Activated naive CD8-positive, alpha-beta T cell treated with anti-CD3 and anti-CD28 coated beads for 36 hours (primary cell): ENCODE measurements at places on chromosomes 12 and 14. TPM values are rescaled to one million over a fixed set of nuclear protein-coding genes. Genes with fewer than 3 reads are reported as not detected.
A peak's percentile ranks its signal among the peaks of the same experiment; 100 is the strongest.

DNA sequence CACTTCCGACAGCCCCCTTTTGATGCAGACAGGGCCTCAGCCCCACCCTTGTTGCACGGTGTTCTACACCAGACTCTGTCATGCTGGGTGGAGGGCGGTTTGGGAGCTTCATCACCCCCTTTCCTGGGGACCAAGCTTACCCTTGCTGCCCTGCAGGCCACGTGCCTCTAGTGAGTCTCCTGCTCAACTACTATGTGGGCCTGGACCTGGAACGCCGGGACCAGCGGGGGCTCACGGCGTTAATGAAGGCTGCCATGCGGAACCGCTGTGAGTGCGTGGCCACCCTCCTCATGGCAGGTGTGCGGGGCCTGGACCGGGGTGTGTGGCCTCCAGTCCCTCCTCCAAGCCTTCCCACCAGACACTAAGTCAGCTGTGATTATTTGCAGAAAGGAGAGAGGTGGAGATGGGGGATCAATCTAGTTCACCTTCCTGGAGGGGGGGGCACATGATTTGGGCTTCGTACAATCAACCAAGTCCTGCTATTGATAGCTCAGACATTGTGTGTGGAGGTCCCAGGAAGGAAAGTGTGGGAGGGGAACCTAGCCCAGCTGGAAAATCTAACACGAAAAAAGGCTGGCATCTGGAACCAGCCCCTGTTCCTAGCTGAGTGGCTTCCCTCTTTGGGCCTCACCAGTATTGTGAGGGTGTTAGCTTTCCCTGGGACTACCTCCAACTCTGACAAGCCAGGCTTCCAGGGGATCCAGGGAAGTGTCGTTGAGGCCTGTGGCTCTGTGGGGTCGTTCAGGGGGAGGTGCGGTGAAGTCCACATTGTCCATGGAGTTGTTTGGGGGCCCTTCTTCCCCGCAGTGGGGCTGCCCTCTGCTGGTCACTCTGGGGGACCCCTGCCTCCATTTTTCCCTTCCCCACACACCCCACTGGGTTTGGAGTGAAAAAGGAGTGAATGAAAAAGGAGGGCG, 1.6 kb downstream of the ANKRD33 start:
- H3K27me3 ChIP-seq: no peaks in the 10 kb centered on the region
- no peak overlapping the region for H3K4me3 ChIP-seq
- peaks cover 9% of the 10 kb centered on the region for H3K4me1 ChIP-seq
- no peaks in the 10 kb centered on the region for H3K36me3 ChIP-seq

DNA sequence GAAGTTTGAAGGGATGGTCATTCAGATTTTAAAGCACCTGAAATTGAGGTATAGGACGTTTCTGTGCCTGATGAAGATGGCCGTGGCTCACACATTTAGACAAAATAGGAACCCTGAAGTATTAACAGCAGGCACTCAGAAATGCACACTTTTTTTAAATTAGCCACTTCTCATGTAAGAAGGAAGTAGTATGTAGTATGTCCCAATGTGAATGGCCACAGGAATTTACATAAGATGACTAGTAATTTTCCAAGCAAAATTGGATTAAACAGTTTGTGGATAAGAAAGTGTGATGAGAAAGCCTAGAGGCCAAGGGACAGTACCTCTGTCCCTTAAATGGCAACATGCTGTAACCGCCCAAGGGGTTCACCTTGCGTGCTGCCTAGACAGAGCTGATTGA, 1.8 kb upstream of the MIS18BP1 start:
- H3K27ac ChIP-seq: no peak overlapping the region
- no peaks in the 10 kb centered on the region for H3K27me3 ChIP-seq
- no peak overlapping the region for H3K4me3 ChIP-seq
- peaks cover 19% of the 10 kb centered on the region for H3K4me1 ChIP-seq
- DNase-seq: no peak
- H3K36me3 ChIP-seq: peaks cover 14% of the 10 kb centered on the region

DNA sequence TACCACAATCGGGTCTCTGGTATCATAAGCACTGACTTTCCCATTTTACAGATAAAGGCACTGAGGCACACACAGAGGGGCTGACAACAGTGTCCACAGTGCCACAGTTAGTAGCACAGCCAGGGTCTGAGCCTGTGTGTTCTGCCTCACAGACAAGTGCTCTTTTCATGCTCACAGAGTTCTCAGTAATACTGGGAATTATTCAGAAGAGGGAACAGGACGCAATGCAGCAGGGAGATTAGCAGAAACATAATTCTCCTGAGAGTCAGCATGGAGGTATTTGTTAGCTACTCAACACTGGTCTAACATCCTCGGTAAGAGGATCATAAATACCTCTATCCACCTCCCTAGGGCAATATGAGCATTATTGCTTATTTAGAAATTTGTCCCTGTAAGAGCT, 219.3 kb upstream of the EEA1 start:
- DNase-seq: no peak
- H3K27ac ChIP-seq: no peak overlapping the region
- H3K27me3 ChIP-seq: no peaks in the 10 kb centered on the region
- H3K36me3 ChIP-seq: no peaks in the 10 kb centered on the region
- H3K4me1 ChIP-seq: no peaks in the 10 kb centered on the region
- no peak overlapping the region for H3K4me3 ChIP-seq

- peaks cover 76% of the 10 kb centered on the region for H3K4me1 ChIP-seq
- H3K36me3 ChIP-seq: peaks cover 6% of the 10 kb centered on the region
- peak overlapping the region; percentile 68 for H3K4me3 ChIP-seq
- DNase-seq: peak; percentile 46
Observed at GRCh38 chr14:49977126-49977841, 84.4 kb downstream of the ARF6 start.

DNA sequence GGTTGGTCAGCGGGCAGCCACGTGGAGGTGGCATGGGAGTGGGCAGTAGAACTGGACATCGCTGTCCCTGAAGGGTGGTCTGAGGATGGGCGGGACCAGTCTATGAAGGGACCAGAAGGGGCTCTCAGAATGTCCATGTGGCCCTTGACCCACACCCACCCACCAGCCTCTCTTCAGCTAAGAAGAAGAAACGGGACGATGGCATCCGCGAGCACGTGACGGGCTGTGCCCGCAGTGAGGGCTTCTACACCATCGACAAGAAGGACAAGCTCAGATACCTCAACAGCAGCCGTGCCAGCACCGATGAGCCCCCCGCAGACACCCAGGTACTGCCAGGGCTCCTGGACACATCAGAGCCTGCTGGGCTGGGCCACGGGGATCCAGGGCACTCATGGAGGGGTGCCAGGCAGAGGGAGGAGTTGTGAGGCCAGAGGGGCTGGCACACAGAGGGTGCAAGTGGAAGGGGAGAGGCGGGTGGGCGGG, 21.3 kb downstream of the SETD1B start:
- H3K27ac ChIP-seq: no peak overlapping the region
- H3K27me3 ChIP-seq: no peaks in the 10 kb centered on the region
- no peaks in the 10 kb centered on the region for H3K4me1 ChIP-seq
- peaks cover 9% of the 10 kb centered on the region for H3K36me3 ChIP-seq

- no peak for DNase-seq
- no peaks in the 10 kb centered on the region for H3K27me3 ChIP-seq
- no peak overlapping the region for H3K27ac ChIP-seq
- H3K4me3 ChIP-seq: no peak overlapping the region
Observed at GRCh38 chr12:105271364-105271763, 35.4 kb upstream of the APPL2 start.

- no peak overlapping the region for H3K27ac ChIP-seq
- no peak overlapping the region for H3K4me3 ChIP-seq
- H3K27me3 ChIP-seq: no peaks in the 10 kb centered on the region
- H3K4me1 ChIP-seq: no peaks in the 10 kb centered on the region
- H3K36me3 ChIP-seq: no peaks in the 10 kb centered on the region
Observed at GRCh38 chr12:39451977-39452376, 9.1 kb upstream of the KIF21A start.

GRCh38 chr14:95409477-95410272, 90.0 kb upstream of the CLMN start:
- no peaks in the 10 kb centered on the region for H3K27me3 ChIP-seq
- H3K4me3 ChIP-seq: no peak overlapping the region
- no peak overlapping the region for H3K27ac ChIP-seq

DNA sequence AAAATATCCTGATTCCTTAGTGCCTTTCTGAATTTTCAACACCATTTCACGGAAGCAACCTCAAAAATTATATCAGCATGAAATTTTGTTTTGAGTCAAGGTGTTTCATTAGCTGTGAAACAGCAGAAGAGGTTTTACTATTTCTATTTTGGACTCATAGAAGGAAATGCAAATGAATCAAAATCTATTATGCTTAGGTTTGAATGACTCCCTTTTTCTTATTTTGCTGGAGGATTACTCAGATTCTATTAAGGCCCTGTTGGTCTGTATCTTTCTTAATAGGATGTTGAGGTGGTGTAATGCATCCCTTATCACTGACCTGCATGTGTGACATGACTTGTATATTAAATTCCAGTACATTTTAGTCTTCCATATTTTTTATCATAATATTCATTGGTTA, 165.8 kb downstream of the TMTC2 start:
- no peaks in the 10 kb centered on the region for H3K27me3 ChIP-seq
- no peak overlapping the region for H3K27ac ChIP-seq
- peaks cover 3% of the 10 kb centered on the region for H3K36me3 ChIP-seq
- H3K4me3 ChIP-seq: no peak overlapping the region
- H3K4me1 ChIP-seq: no peaks in the 10 kb centered on the region
- DNase-seq: no peak

JAG2 gene
- total RNA-seq: 2.3 TPM

C12orf57 gene
- total RNA-seq: 208 TPM

FAM222A gene
- 1.1 TPM for total RNA-seq

TPH2 gene
- not detected for total RNA-seq

GARIN6 gene
- total RNA-seq: not detected

KCNA5 gene
- total RNA-seq: not detected

ERP29 gene
- total RNA-seq: 79.9 TPM

ENO2 gene
- 140 TPM for total RNA-seq
